ENCODE measurements at places on chromosomes 4 and X.

GRCh38 chr4:114076899-114077570 lies 97.6 kb upstream of the ARSJ start:
- no peak for DNase-seq

DNA sequence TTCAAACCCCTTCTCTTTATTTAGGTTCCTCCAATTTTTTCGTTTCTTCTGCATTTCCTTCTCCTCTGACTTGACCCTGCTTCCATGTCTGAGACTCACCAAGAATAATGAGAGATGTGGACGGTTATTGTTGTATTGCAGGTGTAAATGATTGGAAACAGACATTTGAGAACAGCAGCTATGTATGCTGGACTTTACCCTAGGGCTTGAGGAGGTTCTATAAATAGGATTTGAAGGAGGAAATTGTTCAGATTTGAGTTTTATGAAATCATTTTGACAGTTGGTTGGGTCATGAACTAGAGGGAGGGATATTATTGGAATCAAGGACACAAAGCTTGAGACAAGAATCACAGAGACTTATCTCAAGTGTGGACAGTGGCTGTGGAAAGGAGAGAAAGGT lies 614.6 kb upstream of the CPEB2 start:
- DNase-seq: no peak

DNA sequence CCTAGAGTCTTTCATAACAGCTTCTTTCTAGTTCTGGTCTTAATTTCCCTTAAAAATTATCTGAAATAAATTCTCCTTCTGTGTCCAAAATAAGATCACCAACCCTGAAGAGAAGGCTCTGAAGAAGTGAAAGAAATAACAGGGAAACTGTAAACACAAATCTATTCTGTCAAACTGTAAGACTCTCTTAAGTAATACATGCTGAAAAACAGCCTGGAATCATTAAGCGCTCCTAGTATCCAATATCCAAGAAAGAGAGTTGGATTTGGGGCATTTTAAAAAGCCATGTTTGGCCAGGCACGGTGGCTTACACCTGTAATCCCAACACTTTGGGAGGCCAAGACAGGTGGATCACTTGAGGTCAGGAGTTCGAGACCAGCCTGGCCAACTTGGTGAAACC lies 53.3 kb downstream of the RELL1 start:
- DNase-seq: no peak

GRCh38 chr4:156568484-156568883 lies 403.1 kb downstream of the PDGFC start:
- no peak for DNase-seq

GRCh38 chrX:120839491-120839890 lies 36.2 kb downstream of the CT47B1 start:
- no peak for DNase-seq

- no peak for DNase-seq
Observed at GRCh38 chr4:125319311-125319710, 4.6 kb downstream of the FAT4 start.

- no peak for DNase-seq
Observed at GRCh38 chr4:54976031-54976430, 149.4 kb downstream of the KDR start.

GRCh38 chrX:129686422-129686948 lies 31.7 kb upstream of the APLN start:
- no peak for DNase-seq

- no peak for DNase-seq
Observed at GRCh38 chrX:110087485-110088356, 84.8 kb downstream of the TMEM164 start.

GRCh38 chr4:12207396-12207795 lies 778.7 kb upstream of the HS3ST1 start:
- DNase-seq: no peak

DNA sequence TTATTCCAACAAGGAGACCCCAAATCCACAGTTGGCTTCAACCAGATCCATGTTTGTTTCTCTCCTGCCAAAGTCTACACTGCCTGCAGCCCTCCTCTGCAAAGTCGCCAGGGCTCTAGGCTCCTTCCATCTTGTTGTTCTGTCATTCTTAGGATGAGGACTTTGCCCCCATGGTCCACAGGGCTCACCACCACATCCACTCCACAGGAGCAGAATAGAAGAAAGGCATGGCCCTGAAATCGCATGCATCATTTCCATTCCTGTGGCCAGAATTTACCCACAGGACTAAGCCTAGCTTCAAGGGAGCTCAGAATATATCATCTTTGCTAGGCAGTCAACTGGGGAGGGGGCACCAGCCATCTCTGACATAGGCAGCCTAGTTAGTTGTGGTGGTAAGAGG lies 254.7 kb downstream of the FBXW7 start:
- no peak for DNase-seq

- DNase-seq: no peak
Observed at GRCh38 chr4:76752861-76753501, 145.0 kb downstream of the SOWAHB start.

- DNase-seq: no peak
Observed at GRCh38 chr4:165740911-165741310, 132.1 kb upstream of the TLL1 start.

DNA sequence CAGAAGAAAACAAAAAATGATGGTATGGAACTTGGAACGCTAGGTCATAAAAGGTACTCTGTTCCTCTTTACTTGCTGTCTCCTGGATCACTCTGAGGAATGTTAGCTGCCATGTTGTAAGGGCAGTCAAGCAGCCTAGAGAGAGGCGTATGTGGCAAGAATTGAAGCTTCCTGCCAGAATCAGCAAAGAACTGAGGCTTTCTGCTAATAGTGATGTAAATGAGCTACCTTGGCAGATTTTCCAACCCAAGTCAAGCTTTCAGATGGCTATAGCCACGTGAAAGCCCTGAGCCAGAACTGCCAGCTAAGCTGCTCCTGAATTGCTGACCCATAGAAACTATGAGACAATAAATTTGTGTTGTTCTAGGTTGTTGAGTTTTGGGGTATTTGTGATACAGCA lies 38.7 kb downstream of the AASDH start:
- DNase-seq: no peak

GRCh38 chrX:9147726-9148125 lies 113.8 kb upstream of the FAM9B start:
- no peak for DNase-seq
